ENCODE measurements at places on chromosomes 7 and 10. TPM values are rescaled to one million over a fixed set of nuclear protein-coding genes. Genes with fewer than 3 reads are reported as not detected.

TMEM273 gene
- 63.1 TPM for total RNA-seq

DNA sequence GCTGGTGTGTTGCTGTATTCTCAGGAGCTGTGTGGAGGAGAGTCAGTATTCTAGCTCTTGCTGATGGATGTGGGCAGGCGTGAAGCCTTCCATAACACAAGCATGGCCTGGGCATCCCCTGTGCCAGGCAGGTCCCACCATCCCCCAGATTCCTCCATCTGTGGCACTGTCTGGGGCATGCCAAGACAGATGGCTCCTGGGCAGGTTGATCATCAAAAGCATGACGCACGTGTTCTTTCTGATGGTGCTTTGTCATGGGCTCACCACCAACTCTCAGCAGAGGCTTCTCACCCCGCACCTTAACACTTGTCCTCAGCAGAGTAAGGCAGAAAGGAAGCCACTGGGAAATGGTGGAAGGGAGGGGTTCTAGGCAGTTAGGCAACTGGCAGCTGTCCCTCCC is 364.3 kb downstream of the PLXNA4 start:
- DNase-seq = no peak

GRCh38 chr7:66952343-66953043 is 31.5 kb downstream of the TMEM248 start:
- DNase-seq = no peak

GRCh38 chr10:16843252-16843870 is 26.1 kb upstream of the RSU1 start:
- DNase-seq = no peak

GRCh38 chr10:47349941-47350371 is 1.8 kb downstream of the RBP3 start:
- no peak for DNase-seq

DNA sequence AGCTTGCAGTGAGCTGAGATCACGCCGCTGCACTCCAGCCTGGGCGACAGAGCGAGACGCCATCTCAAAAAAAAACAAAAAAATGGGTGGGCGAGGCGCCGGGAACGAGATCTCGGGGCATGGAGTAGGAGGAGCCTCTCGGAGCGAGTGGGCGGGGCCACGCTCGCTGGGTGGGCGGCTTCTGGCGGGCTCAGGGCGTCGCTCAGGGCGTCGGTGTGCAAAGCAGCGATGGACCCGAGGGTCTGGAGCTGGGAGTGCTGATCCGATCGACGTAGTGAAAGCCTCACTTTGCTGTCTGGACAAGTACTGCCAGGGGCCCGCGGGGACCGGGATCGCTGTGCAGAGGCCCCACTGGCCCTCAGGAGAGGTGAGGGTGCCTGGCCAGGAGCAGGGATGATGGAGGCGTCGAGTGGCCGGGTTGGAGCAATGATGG is 22.6 kb upstream of the AMZ1 start:
- DNase-seq = no peak

DNA sequence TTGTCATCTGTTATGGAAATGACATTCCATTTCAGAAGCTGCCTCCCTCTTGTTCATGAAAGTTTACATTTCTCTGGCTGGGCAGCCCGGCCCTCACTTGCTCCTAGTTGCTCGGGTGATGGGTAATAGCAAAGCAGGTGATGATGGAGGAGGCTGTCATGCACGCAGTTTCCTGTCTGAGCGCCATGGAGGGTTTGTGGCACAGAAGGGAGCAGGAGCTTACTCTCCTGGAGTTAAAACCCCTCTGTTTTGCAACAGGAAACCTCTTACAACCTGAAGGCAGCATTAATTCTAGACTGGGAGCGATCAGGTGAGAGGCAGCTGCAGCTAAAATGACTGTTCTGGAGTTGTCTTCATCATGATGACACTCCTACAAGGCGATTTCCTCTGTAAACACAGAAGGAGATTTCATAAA is 34.1 kb upstream of the MKI67 start:
- DNase-seq = no peak

Measured in upper lobe of right lung (tissue), 1 donor.